ENCODE measurements at places on chromosomes 2 and 18. TPM values are rescaled to one million over a fixed set of nuclear protein-coding genes. Genes with fewer than 3 reads are reported as not detected.

DNA sequence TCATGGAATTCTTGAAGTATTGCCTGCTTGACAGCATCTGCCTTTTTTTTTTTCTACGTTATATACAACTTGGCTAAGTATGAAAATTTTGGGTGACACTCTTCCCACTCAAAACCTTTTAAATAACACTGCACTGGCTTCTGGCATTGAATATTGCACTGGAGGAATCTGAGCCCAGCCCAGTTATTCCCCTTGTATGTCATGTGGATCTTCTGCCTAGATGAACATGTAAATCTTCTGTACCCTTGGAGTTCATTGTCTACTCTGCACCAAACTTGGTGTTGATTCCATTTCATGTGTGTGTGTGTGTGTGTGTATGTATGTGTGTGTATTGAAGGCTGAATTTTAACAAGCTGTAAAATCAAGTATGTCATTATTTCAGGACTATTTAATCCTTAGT, 59.4 kb downstream of the NAPG start:
- no peak for DNase-seq

DNA sequence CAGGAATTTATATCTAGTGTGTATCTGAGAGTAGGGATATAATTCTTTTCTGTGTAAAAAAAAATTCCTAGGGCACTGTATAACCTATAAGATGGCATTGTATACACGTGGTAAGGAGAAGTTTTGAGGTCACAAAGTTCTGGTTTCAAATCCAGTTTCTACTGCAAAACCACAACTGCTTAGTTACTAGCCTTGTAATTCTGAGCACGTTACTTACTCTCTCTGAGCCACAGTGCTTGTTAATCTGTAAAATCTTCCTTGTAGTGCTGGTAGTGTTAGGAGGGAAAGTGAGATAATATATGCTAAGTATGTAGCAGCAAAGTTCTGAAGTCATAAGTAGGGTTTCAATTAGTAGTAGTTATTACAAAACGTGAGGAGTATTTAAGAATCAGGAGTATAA, 175.4 kb downstream of the SATB2 start:
- DNase-seq, result no peak

GRCh38 chr2:124318913-124319312, 293.8 kb downstream of the CNTNAP5 start:
- no peak for DNase-seq

GRCh38 chr2:172811027-172811426, 75.4 kb downstream of the RAPGEF4 start:
- DNase-seq, result no peak

- no peak for DNase-seq
Measured at GRCh38 chr18:31039426-31039825, 3.1 kb downstream of the DSC3 start.

- no peak for DNase-seq
Measured at GRCh38 chr2:145875016-145875415, 1355.1 kb upstream of the ZEB2 start.

DNA sequence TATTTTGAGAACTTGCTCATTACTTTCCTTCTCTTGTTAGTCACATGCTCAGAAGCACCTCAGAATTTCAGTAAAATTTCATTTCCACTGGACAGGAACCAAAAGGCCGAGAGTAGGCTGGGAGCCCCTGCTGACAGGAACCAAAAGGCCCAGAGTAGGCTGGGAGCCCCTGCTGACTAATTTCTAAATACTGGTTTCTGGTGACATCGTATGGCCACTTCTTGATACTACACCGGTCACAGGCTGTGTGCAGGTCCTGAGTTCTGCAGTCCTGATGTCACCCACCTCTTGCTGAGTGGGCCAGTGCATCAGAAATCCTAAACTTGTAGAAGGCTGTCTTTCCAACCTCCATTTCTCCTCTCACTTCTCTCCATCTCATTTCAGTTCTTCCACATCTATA, 17.7 kb upstream of the EN1 start:
- DNase-seq, result no peak

GRCh38 chr18:78770823-78771139, 208.8 kb upstream of the SALL3 start:
- no peak for DNase-seq

The DSC2 gene
- total RNA-seq, result 7.1 TPM

The GLB1L gene
- total RNA-seq, result 12.0 TPM

The ATAD2B gene
- total RNA-seq, result 75.6 TPM

The PSMG2 gene
- 100 TPM for total RNA-seq

The KIAA2012 gene
- 0.16 TPM for total RNA-seq
